Sciatic nerve (tissue), 2 donors: ENCODE measurements at places on chromosomes 16 and 17.
A peak's percentile ranks its signal among the peaks of the same experiment; 100 is the strongest.

DNA sequence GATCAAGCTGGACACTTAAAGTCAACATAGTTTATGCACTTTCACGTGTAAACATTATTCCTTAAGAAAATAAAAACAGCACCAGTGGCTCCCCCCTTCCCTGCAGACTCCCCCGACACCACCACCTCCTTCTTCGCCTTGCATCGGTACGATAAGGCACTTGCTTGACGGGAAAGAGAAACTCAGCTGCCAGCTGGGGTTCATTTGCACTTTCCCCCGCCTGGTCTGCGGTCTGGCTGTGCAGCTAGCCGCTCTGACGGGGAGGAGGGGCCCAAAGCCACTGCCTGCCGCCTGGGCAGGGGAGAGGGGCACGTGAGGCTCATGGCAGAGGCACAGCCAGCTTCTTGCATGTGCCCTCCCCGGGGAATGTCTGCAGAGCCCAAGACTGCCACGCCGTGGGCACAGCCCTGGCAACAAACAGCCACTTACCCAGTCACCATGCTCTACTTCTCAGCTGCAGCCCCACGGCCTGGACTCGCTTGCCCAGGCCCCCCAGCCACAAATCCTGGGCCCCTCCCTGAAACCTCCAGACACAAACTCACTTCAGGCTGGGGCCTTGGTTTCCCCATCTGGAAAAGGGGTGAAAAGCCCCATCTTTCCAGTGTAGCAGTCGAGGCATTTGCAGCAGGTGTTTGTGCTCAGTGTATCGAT, 16.5 kb upstream of the PRM1 start:
- peak; percentile 79 for DNase-seq

GRCh38 chr16:86227801-86228200, 282.5 kb upstream of the FOXF1 start:
- DNase-seq, result peak; percentile 28

GRCh38 chr17:422196-422930, 69.8 kb upstream of the RPH3AL start:
- DNase-seq, result no peak

DNA sequence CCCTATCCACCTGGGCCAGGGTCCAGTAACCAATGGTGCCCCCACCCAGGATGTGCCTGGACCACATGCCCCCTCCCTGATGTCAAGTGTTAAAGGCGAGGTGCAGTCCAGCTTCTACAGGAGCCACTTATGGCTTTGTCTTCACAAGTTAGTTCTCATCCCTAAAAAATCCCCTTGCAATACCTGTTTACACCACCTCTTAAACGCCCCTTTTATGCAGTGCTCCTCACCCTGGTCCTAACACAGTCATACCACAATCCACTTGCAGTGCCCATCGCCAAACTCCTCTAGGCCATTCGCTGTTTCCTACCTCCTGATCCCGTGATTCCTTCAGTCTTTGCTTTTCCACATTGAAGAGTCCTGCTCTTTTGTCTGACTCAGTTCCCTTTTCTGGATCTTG, 7.1 kb downstream of the GLYR1 start:
- DNase-seq, result no peak

- DNase-seq, result no peak
Observed at GRCh38 chr17:77634710-77635109, 323.8 kb upstream of the TNRC6C start.

DNA sequence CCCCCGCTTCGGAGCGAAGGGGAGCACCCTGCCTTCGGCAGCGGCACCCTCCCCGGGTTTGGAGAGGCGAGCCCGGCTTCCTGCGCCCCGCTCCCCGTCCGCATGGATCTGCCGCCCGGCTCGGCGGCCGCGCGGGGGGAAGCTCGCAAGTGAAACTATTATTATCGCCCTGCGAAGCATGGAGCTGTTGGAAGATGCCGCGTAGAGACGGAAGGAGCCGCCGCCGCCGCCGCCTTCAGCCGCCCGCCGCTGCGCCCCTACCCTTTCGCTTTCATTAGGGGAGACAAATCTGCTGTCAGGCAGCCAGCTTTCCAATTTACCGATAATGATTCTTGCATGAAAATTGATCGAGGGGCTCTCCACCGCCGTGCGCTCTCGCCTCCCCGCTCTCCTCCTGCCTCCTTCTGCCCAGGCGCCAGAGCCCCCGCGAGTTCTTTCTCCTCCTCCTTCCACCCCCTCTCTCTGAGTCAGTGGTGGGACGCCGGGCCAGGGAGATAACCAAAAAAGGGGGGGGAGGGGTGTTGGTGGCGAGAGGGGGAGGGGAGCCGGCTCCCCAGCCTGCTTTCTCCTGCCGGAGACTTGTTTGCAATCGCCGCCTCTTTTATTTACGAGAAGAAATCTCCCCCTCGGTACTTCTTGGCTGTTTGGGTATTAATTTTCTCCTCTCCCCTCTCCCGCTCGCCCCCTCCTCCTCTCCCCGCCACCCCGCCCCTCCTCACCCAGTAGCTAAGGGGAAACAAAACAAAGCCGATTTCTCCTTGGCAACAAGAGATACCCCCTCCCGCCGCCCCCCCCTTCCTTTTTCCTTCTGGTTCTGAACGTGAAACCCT, 58.0 kb upstream of the GSE1 start:
- peak; percentile 76 for DNase-seq

DNA sequence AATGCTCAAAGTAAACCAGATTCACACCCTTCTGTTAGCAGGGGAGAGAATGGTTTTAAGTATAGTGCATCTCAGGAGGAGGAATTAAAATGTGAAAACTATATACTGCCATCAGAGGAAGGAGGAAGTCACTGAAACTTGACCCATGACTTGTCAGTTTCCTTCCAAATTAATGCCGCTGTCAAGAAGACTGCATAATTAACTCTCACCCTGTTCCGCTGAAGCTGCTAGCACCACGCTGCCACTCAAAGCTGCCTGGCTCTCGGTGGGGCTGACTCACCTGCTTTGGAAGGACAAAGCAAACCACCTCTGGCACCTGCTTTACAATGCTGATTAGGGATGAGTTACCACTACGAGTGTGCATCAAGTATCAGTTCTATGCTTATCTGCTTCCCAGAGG, 37.8 kb upstream of the ULK2 start:
- DNase-seq, result no peak

DNA sequence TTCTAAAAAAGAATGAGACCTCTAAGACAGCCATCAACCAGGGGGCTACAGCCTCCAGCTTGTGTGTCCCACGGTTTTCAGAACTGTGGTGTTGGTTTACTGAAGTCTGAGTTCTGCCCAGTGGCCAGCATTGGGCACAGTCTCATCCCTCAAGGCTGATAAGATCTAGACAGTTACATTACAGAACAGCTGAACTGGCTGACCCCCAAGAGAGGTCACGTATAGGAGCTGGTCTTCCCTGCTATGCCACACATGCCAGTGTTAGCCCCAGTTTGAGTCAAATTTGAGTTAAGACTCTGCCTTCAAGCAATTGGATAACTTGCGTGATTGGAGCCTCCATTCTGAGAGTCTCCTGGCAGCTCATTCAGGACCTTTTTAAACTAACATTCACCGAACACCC, 14.8 kb upstream of the NUP93 start:
- no peak for DNase-seq

- no peak for DNase-seq
Observed at GRCh38 chr17:41131979-41132378, 8.0 kb upstream of the KRTAP4-12 start.

DNA sequence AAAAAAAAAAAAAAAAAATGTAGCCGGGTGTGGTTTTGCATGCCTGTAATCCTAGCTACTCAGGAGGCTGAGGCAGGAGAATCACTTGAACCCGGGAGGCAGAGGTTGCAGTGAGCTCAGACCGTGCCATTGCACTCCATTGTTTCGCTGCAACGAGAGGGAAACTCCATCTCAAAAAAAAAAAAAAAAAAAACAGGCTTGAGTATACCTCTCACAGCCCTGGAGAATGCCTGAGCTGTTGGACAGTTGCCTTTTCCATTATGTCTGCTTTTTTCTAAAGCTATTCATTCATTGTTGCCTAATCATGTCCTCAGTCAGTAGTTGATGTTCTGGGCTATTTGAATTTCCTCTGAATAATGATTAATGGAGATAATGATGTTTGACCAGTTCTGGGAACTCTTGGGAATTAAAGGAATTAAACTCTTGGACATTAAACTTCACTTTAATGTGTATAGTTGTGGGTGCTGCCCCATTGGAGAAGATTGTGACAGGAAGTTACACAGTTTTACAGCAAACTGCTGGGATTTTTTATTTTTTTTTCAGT, 11.8 kb downstream of the HMOX2 start:
- DNase-seq, result no peak

DNA sequence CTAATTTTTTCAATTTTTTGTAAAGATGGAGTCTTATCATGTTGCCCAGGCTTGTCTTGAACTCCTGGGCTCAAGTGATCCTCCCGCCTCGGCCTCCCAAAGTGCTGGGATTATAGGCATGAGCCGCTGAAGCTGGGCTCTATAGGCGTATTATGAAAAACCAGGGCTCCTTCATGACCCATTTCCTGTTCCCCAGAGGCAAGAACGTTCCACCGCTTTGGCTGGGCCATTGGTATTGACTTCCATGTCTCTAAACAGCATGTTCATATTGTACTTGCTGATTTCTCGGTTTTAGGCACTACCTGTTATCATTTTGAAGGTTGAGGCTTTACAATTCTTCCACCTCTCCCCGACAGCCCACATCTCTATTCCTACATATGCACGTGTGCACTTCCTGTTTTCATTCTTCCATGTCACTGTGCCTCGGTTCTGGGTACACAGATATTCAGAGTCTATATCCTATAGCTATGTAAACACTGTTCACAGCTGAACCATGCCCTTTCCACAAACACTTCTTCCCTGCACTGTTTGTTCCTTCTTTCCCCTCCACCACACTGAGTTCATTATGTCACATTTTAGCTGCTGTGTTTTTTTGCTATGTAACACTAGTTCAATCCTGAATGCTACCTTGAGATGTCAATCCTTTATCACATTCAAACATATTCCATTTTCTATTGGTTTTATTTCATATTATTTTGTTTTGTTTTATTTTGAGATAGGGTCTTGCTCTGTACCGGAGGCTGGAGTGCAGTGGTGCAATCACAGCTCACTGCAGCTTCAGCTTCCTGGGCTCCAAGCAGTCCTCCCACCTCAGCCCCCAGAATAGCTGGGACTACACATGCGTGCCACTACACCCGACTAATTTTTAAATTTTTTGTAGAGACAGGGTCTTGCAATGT, 16.8 kb upstream of the MAPK3 start:
- DNase-seq, result no peak

GRCh38 chr17:11825572-11826209, 171.6 kb downstream of the ZNF18 start:
- DNase-seq, result no peak

DNA sequence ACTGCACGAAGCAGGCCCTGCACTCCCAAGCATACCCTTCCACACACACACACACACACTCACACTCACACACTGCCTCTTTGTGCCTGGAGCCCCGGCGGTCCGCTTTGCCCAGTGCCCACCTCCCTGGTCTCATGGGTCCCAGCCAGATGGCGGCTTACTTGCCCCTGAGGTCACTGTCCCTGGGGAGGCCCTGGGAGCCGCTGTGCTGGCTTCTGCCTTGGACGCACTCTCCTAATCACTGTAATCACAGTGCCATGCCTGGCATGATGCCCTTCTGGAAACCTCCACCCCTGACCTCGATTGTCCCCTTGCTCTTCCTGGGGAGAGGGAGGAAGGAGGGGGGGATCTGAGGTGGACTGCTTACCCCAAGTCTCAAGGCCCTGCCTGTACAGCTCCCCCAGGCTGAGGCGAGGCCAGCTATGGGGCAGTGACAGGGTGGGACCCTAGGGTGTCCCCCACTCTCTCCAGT, 36.0 kb downstream of the ARHGAP23 start:
- DNase-seq, result peak; percentile 86
